ENCODE measurements at places on chromosomes 13 and 19. TPM values are rescaled to one million over a fixed set of nuclear protein-coding genes. Genes with fewer than 3 reads are reported as not detected.

DNA sequence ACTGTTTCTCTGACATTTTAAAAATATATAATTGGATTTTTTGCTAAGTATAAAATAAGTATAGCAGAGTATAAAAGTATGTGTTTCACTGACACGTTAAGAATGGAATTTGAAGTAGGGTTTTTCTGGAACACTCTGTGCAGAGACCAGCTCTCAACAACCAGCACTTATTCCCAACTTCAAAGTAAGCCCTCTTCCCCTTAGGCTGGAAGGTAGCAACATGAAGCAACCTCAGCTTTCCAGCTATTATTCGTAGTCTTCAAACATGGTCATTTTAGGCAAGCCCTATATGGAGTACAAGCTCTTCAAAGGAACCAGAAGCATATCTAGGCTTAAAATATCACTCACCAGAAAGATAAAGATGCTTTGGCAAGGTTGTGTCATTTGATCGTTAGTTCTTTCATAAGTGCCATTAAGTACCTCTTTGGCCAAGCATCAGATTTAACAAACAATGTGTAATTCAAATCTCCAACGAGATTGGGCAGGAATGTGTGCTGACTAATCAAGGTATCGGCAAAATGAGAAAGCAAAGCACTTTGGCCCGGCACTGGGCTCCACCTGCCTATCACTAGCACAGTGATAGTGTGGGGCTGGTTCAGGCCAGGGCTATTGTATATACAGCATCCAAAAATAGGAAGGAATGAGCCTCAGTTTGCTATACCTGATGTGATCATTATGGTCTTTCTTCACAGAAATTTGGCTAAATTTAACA is 95.9 kb upstream of the FREM2 start:
- DNase-seq, result no peak

DNA sequence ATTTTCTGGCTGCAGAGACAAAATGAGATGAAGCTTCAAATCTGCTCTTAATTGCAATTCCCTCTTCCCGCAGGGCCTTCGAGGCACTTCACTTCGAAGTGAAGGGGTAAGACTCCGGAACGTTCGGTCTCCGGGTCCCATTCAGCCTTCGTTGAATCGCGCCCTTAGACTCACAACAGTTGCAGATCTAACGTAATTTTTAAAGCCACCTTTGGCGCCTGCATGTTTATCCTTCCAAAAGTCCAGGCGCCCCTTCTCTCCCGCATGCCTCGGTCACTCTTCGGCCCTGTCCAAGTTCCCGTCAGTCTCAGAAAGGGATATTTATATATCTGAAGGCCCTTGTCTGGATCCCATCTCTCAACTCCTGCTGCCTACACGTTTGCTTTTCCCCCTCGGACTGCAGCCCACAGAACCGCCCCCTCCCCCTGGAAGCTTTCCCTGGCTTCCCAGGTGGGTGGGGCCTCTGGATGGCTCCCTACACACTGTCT is 915 bp upstream of the KCTD12 start:
- no peak for DNase-seq

GRCh38 chr19:16901491-16902175 is 12.8 kb downstream of the F2RL3 start:
- DNase-seq, result no peak

GRCh38 chr13:93771227-93771626 is 544.6 kb downstream of the GPC6 start:
- DNase-seq, result no peak

GRCh38 chr13:19680751-19681150 is 47.3 kb downstream of the MPHOSPH8 start:
- no peak for DNase-seq

- DNase-seq, result no peak
These were observed 12.7 kb upstream of the ZNF724 start for GRCh38 chr19:23262920-23263319.

- DNase-seq, result no peak
These were observed 6.6 kb downstream of the AKT2 start for GRCh38 chr19:40278361-40279035.

- DNase-seq, result no peak
These were observed 25.3 kb upstream of the MAB21L1 start for GRCh38 chr13:35501661-35502235.

DNA sequence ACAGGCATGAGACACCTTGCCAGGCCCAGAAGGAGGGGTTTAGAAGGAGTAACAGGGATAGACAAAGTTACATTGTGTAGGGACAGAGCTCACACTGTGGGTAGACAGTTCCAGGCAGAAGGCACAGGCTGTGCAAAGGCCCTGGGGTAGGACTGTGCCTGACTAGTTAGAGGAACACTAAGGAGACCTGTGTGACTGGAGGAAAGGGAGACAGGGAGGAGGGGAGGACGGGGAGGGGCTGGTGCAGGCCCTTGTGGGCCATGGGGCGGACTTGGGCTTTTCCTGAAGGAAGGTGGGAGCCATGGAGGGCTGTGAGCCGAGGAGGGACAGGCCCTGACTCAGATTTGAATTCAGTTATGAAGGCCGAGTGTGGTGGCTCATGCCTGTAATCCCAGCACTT is 14.6 kb upstream of the GNA11 start:
- no peak for DNase-seq

DNA sequence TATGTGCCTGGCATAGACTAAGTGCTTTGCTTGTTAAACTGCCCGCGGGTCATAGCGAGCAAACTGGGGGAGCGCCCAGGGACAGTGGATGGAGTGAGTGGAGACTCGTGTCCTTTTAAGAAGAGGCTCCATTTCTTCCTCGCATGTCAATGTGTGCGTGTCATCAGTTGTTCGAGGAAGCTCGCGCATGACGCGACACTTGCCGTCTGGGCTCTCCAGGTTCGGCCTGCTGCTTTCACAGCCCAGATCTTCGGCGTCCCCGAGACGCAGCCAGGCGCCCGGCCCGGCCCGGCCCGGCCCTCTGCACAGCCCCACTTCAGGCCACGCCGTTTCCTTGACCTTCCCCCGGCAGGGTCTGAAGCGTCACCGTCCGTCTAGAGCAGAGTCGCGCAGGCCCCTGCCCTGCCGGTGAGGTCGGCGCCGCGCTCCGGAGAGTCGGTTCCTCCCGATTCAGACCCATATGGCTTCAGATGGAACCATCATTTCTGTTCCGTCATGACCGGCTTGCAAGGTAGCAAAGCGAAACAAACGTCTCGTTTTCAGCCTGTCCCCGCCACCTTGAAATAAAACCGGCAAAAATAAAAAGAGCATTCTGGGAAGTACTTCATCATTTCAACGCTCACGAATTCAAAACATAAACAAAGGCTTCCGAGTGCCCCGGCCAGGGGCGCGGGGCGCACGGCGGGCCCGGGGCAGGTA is 599 bp upstream of the ARHGEF7 start:
- DNase-seq, result no peak

DNA sequence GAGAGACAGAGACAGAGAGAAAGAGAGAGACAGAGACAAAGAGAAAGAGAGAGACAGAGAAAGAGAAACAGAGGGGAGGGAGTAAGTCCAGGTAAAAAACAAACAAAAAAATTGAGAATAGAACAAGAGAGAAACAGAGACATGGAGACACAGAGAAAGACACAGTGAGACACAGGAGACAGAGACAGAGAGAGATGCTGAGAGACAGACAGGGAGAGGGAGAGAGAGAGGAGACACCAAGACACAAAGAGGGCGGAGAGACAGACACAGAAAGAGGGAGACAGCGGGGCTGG is 5.8 kb upstream of the PROZ start:
- DNase-seq, result no peak

- no peak for DNase-seq
These were observed 11.1 kb upstream of the SERP2 start for GRCh38 chr13:44362394-44363040.

GRCh38 chr19:49554701-49555181 is 25.6 kb downstream of the NOSIP start:
- DNase-seq, result no peak

- DNase-seq, result no peak
These were observed 11.5 kb upstream of the CAPNS1 start for GRCh38 chr19:36128392-36128736.

- DNase-seq, result no peak
These were observed 840 bp upstream of the CCNA1 start for GRCh38 chr13:36431204-36432105.

GRCh38 chr13:19838865-19839275 is 24.6 kb downstream of the ZMYM5 start:
- no peak for DNase-seq

DNA sequence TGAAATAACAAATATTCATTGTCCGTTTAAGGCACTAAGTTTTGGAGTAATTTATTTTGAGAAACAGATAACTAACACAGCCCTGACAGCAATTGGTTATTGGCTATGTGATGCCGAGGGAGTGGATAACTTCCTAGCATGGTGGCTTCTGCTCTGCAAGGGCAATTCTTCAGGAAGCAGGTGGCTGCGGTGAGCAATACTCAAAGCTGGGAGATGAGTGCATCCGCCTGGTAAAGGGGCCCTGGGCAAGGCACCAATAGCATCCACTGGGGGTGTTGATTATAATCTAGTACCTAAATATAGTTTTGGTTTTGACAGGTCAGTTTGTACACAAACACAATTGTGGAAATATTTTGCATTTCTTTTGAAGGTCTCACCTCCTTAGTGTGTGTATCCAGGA is 41.0 kb downstream of the CCDC70 start:
- no peak for DNase-seq

- peak; percentile 54 for DNase-seq
These were observed 53.0 kb upstream of the ATP12A start for GRCh38 chr13:24627090-24627714.

DNA sequence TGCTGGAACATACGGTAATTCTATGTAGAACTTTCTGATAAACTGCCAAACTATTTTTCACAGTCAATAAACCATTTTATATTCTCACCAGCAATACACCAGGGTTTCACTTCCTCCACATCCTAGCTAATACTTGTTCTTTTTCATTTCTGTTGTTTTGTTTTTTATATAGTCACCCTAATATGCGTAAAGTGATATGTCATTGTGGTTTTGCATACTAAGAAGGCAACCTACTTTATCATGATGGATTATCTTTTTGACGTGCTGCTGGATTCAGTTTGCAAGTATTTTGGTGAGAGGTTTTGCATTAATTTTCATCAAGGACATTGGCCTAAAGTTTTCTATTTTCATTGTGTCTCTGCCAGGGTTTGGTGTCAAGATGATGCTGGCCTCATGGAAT is 1384.1 kb downstream of the UQCRFS1 start:
- DNase-seq, result no peak

DNA sequence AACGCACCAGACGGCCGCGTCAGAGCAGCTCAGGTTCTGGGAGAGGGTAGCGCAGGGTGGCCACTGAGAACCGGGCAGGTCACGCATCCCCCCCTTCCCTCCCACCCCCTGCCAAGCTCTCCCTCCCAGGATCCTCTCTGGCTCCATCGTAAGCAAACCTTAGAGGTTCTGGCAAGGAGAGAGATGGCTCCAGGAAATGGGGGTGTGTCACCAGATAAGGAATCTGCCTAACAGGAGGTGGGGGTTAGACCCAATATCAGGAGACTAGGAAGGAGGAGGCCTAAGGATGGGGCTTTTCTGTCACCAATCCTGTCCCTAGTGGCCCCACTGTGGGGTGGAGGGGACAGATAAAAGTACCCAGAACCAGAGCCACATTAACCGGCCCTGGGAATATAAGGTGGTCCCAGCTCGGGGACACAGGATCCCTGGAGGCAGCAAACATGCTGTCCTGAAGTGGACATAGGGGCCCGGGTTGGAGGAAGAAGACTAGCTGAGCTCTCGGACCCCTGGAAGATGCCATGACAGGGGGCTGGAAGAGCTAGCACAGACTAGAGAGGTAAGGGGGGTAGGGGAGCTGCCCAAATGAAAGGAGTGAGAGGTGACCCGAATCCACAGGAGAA is 1.9 kb downstream of the PPP1R12C start:
- DNase-seq, result no peak

- DNase-seq, result no peak
These were observed 29.8 kb downstream of the ADGRE2 start for GRCh38 chr19:14748601-14749000.

The ZNF497 gene
- total RNA-seq, result 2.2 TPM

The THAP8 gene
- total RNA-seq, result 0.95 TPM

The PLVAP gene
- total RNA-seq, result not detected

The GPC5 gene
- total RNA-seq, result not detected

The CACNG6 gene
- 1.8 TPM for total RNA-seq

The C2CD4C gene
- 0.29 TPM for total RNA-seq

The APLP1 gene
- total RNA-seq, result 21.1 TPM

The GSX1 gene
- total RNA-seq, result not detected

The ABHD13 gene
- 3.9 TPM for total RNA-seq

The NKG7 gene
- total RNA-seq, result not detected

The CCL25 gene
- total RNA-seq, result not detected
